Activated T-helper 1 cell treated with anti-CD3 and anti-CD28 coated beads, Interleukin-2, amount 50 U/mL, for 16 hours (primary cell): ENCODE measurements at places on chromosomes 6 and 20.

- no peak for DNase-seq
Observed at GRCh38 chr20:64063389-64064144, 569 bp downstream of the TCEA2 start.

- DNase-seq: no peak
Observed at GRCh38 chr6:139981768-139982181, 607.3 kb upstream of the CITED2 start.

GRCh38 chr6:82076916-82077315 lies 170.6 kb downstream of the IBTK start:
- DNase-seq: no peak

DNA sequence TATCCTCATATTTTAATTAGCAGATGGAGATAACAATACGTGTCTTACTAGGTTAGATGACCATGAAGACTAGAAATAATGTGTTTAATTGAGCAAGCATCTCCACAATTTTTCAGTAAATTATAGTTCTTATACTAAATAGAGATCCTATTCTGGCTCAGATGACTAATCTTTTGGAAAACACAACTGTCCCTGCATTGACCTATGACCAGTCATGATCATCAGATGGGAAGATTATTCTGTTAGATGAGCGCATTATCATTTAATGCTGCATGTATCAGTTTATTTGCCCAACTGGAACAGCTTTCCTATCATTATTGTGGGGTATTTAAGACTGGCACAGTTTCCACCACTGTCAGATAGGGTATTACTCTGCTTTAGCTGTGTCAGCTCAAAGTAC lies 185.5 kb downstream of the MOXD1 start:
- DNase-seq: no peak

DNA sequence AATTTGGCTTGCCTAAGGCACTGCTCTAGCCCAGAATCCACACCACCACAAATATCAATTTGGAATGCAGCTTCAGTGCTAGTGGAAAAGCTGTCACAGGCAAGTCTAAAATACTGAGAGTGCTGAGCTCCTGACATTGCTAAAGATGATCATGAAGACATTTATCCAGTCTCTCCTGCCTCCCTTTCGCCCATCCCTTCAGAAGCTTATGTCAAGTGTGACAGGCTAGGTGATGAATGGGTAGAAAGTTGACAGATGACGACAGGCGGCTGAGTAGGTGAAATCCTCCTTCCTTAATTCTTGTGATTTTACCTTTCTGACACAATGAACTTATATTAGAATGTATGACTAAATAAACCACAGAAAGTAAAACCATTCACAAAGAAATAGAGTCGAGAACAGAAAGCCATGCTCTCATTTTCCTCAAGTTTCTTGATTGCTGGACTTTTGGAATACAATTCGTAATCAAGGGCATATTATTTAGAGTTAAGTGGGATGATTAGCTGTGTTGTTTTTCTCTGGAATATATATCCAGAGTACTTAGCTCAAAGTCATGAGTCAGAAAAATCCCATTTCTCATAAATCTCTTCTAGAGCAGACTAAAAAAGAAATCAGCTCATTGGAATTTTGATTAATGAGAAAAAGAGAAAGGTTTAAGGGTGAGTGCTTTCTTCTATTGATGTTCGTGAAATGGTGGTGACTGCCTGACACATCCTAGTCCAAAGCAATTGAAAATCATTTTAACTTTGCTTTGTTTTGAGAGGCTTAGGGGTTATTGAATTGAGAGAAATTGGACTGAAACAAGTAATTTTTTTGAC lies 1228.2 kb upstream of the CITED2 start:
- no peak for DNase-seq

GRCh38 chr20:19269737-19270340 lies 57.4 kb downstream of the SLC24A3 start:
- no peak for DNase-seq

- no peak for DNase-seq
Observed at GRCh38 chr6:106442395-106442794, 81.9 kb downstream of the CRYBG1 start.
